CD4-positive, CD25-positive, alpha-beta regulatory T cell (primary cell): ENCODE measurements at places on chromosomes 13 and 19.

- no peak for DNase-seq
Observed at GRCh38 chr13:106464076-106464475, 71.4 kb downstream of the EFNB2 start.

DNA sequence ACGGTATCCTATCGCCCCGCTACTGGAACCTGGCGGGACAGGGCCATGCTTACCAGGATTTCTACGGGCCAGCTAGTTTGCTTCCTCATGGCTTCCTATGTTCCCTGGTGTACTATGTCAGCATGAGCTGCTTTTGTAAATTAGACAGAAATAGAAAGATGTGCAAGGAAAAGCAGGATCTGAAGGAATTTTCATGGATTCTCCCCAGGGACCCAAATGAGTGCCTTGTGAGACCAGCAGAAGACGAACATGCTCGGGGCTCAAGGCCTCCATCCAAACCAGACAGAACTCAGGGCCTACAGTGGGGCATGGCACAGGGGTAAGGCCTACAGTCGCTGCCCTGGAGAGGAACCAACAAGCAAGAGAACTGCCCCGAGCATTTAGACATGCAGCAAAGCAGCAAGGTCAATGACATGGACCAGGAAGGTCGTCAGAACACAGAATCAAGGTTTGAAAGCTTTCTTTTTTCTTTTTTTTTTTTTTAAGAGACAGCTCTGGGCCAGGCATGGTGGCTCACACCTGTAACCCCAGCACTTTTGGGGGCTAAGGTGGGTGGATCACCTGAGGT lies 17.3 kb downstream of the EPS15L1 start:
- no peak for DNase-seq

DNA sequence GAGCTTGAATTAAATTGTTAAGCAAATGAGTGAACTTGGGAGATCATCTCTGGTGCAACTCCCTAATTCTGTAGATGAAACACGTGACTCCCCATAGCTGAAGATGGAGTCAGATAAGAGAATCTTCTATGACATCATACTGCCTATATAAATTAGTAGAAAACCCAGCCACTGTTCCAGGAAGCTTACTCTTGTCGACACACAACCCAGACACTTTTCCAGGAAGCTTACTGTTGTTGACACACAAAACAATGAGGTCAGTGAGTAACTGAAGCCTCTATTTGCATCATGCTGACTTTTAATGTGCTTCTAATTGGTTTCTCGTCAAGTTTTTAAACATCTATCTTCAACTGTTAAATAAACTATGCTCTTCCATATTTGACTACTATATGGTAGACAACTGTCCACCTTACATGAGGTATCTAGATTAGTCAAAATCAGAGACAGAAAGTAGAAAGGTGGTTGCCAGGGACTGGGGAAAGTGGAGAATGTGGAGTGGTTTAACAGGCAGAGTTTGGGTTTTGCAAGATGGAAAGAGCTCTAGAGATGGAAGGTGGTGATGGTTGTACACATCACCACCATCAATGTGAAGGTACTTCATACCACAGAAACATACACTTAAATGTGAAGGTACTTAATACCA lies 168.2 kb downstream of the FGF14 start:
- DNase-seq: peak; percentile 41

GRCh38 chr19:20237773-20238623 lies 71.0 kb downstream of the ZNF486 start:
- DNase-seq: peak; percentile 68

- DNase-seq: no peak
Observed at GRCh38 chr13:92137520-92137919, 739.1 kb downstream of the GPC5 start.

DNA sequence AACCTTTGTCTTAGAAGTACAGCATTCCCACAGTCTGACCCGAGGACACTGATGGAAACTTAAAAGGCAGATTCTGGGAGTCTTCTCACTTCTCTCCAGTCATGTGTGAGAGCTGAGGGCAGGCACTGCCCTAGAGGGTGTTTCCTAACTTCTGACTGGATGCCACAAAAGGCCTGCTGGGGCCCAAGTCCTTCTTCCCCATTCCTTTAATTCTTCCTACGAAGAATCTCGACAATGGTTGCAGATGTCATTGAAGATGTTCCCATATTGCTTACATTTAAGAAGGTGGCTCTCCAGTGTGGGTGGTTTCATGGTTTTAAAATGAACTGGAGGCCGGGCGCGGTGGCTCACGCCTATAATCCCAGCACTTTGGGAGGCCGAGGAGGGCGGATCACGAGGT lies 27.4 kb upstream of the ZNF564 start:
- DNase-seq: no peak

GRCh38 chr13:95251641-95252040 lies 49.6 kb downstream of the ABCC4 start:
- no peak for DNase-seq
